ENCODE measurements at places on chromosomes 7 and 10. TPM values are rescaled to one million over a fixed set of nuclear protein-coding genes. Genes with fewer than 3 reads are reported as not detected.

DNA sequence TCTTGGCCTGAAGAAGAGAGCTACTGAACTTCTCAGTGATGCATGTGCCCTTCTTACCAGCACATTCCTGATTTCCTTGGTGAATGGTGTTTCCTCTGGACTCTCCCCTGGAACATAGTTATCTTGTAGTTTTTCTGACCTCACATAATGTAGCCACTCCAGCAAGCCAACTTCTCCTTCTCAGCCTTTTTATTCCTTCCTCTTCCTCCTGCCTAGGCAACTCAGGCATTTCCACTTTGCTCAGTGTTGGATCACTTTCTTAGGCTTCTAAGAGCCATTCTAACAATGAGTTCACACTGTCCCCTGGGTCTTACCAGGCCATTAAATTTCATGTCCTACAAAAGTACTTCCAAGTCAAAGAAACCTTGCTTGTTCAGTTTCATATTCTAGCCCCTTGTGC, 3.6 kb upstream of the PTTG1IP2 start:
- no peak for DNase-seq

GRCh38 chr7:123746055-123746454, 2.7 kb downstream of the WASL start:
- DNase-seq, result no peak

PURB gene
- 22.7 TPM for total RNA-seq

DNA sequence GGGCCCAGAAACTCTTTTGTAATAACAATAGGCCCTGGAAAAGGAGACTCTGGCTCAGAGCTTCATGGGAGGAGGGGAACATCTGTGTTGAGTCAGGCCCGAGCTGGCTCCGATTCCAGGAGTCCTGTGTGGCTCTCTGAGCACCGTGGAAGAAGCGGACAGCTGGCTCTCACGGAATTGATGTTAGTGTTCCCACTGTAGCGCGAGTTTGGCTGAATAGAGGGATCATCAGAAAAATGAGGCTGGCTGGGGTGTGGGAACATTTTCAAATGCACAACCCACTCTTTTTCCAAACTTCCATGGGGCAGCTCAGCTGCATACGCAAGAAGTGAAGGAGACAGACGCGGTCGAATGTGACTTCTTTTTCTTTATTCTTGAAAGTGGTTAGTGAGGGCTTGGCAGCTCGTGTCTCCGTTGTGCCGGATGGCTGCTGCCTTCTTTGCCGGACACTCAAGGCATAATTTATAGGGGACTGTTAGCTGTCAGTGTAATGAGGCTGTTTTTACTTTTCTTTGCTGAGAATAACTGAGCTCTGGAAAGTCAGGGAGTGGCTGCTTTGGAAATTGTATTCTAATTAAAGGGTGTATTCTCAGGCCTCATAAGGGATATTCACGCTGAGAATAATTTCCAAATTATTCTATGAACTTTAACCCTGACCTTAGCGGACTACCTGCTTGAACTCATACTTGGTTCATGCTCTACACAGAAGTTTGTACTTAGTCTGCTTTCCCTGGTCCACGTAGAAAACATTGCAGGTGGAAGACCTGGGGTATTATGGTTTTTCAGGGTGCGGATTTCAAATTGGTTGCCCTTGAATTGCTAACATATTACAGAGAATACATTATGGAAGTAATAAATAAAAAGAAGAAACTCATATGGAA, 23.1 kb downstream of the MDFIC start:
- DNase-seq, result no peak

NSUN5 gene
- 24.2 TPM for total RNA-seq

DNA sequence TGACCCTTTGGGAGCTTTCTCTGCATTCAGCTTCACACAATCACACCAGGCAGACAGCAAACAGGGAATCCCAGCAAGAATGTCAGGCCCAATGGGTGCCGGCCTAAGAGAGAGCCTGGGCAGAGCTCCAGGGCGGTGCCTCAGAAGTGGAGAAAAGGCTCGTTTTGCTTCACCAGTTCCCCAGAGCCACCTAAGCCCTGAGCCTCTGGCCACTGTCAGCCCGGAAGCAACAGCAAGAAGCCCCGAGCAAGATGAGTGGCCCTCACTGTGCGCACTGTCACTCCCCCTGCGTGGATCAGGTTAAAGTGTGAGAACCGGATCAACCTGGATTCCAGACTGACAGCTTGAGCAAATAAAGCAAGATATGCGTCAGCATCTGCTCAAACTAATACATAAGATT, 14.7 kb downstream of the CNPY1 start:
- DNase-seq, result no peak

DNA sequence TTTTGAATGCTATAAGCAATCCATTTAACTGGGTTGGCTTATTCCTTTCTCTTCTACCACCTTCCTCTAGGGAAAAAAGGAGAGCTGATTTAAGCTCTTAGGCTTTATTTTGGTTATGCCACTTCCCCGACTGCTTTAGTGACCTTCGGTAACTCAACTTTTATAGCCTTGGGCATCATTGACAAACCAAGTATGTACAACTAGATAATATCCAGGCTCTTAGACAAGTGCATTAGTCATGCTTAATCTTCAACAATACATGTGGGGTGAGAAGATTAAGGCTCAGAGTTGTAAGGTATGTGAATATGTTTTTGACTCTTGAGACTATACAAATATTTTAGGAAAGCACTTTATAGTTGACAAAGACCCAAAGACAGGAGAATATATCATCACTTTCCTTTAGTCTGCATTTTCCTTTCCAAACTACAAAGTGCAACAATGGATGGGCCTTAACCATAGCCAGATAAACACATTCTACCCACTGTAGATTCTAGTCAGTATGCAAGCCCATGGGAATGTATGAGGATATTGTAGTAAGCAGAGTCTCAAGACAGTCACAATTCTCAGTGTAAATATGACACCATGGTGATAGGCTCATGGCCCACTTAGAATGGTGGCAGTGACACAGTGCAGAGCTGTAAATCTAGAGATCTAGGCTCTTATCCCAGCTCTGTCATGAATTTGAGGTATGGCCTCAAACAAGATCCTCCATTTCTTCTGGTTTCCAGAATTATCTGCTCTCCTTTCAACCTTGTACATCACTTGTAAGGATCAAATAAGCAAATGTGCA, 1117.3 kb downstream of the SORCS3 start:
- no peak for DNase-seq

DNA sequence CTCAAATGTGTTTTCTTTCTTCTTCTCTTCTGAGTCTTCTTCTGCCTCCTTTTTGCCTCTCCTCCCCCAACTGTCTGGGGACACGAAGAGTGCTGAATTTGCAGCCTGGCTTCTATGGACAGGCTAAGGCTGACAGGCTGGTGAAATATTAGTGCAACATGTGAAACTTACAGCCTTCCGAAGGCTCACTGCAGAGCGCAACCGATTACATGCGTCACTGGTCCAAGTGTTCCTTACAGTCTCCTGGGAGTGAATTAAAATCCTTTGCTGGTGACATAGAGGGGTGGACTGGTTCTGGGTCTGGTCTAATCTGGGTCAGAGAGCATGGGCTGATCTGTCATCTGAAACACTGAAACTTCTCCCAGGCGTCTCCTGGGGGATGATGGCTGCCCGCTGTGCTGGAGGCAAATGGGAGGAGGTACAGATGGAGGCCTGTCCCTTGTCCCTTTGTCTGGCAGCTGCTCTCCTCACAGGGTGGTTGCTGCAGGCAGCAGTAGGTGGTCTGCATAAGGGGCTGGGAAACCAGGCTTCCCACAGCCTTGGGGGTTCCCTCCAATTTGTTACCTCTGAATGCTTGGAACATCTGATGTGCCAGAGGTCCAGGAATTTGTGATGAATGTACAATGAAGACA, 143.8 kb upstream of the BMPER start:
- no peak for DNase-seq

CCNY gene
- total RNA-seq, result 28.7 TPM

GRCh38 chr10:58511765-58512490, 744 bp upstream of the BICC1 start:
- no peak for DNase-seq

PRRT4 gene
- under 0.01 TPM for total RNA-seq

DNA sequence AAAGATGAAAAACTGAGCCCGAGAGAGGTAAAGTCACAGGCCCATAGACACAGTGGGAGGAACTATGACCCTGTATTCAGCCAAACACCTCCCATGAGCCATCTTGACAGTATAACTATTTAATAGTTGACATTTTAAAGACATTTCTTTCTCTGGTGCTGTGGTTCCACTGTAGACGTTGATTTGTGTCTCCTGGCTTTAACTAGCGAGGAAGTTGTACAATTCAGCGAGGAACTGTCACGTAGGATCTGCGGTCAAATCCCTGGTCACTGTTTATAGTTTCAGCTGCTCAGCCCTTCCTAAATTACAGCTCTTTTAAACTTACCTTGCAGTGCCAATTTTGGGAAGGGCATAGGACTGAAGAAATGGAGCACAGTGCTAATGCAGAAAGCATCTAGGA, 7.1 kb upstream of the CELF2 start:
- DNase-seq, result no peak

DNA sequence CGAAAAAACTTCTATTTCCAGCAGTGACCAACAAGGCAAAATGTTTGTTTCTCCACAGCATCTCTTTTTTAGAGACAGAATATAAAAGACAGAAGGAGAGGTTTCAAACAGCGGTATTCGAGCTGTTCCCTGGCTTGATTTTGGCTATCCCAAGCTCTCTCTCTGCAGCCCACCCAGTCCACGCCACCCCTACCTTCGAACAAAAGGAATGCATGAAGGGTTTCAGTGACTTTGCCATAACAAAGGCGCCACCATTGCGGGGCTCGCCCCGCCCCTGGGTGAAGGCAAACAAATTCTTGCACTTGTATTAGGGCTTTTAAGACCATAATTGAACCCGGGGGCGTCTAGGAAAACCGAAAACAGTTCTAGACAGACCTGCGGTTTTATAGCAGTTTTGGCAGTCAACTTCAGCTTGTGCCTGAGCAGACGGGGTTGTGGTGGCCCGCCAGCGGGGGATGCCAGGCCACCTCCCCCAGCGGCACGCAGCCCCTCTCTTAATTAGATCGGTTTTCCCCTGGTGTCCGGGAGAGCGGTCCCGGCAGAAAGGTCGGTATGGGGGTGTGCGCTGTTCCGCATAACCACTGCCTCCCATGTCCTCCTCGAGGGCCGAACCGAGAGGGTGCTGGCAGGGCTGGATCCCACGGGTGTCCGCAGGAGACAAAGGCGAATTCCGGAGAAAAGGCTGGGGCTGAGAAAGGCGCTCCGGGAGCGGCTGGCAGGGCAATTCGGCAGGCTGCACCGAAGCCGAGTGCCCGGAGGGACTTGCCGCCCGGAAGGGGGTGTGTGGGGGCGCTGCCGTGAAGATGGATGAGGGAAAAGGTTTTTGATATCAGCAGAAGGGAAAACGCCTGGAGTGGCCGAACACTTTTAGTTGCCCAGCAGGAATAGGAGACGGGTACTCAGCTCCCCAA, 2.7 kb upstream of the HOXA11 start:
- peak; percentile 44 for DNase-seq

- DNase-seq, result no peak
Observed at GRCh38 chr10:70950037-70950436, 61.7 kb upstream of the PCBD1 start.

GRCh38 chr7:3991731-3992231, 690.3 kb upstream of the FOXK1 start:
- DNase-seq, result no peak

DNA sequence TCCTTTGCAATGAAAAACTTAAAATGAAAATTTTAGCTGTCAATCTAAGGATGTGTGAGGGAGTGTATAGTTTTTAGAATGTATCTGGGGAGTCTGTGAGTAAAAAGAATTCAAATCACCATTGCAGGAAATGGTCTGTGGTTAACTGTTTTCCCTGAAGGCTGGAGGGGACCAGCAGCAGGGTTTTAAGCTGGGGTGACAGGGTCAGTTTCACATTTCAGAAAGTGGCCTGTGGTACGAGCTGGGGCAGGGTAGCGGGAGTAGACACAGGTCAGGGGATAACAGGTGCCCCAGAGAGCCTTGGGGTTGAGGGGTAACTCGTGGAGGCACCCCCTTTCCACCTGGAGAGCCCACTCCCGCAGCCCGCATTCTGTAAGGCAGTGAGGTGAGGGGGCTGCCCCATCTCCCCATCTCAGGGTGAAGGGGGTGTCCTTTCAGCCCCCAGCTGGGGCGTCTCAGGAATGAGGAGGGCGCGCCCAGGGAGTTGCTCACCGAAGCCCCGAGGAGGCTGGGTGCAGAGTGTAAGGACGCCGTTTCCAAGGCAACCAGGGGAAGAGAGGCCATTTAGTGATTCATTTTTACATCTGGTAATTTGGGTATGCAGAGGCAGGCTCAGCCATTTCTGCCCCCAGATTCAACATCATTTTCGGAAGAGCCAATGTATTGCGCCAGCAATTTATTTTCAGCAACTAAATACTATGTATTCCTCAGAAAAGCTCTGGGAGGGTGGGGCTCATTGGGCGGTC, 168.9 kb downstream of the SLIT1 start:
- DNase-seq, result no peak

- DNase-seq, result no peak
Observed at GRCh38 chr10:580778-581177, 108.7 kb downstream of the DIP2C start.

HTRA1 gene
- total RNA-seq, result 116 TPM
